ENCODE measurements at places on chromosomes 1 and 21.

GRCh38 chr1:38018864-38019343, 6.4 kb downstream of the UTP11 start:
- DNase-seq: peak; percentile 33

- no peak for DNase-seq
Measured at GRCh38 chr1:6220236-6220635, 14.3 kb downstream of the RNF207 start.

GRCh38 chr1:100219457-100219856, 30.2 kb downstream of the DBT start:
- DNase-seq: no peak

DNA sequence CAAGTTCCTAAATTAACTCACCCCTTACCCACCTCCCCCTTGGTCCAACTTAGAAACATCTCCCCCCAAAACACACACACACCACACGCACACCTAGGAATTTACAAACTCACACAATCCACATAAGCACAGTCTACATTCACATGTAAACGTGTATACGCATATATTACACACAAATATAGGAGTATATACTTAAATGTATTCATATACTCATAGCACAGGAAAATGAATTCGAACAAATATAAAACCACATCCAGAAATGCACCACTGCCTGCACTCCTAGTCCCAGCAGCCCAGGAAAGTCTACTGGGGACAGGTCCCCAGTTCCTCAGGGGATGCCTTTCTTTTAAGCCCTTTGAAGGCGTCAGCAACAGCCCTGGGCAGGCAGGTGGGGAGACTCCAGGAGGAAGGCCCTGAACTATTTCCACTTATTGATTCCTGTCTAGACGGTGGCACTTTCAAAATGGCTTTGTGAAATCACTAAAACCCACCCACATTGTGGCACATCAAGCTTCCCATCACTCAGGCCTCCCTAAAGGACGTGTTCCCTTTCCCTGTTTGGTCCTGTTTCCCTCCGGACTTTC, 3.1 kb upstream of the DMBX1 start:
- DNase-seq: no peak

- DNase-seq: no peak
Measured at GRCh38 chr21:41598561-41599431, 90.8 kb upstream of the TMPRSS2 start.

DNA sequence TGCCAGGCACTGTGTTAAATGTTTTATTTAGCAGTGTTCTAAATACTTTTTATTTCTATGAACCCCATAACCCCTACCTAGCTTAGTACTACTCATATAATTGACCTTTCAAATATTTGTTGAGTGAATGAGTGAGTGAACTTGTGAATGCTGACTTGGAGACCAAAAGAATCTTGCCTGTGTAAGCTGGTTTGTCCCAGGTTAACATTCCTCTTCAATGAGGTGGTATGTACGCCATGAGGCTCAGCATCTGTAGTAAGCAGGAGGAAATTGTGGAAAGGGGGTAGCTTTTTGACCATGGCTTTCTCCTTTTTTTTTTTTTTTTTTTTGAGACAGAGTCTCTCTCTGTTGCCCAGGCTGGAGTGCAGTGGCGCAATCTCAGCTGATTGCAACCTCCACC, 14.6 kb downstream of the MED18 start:
- no peak for DNase-seq

DNA sequence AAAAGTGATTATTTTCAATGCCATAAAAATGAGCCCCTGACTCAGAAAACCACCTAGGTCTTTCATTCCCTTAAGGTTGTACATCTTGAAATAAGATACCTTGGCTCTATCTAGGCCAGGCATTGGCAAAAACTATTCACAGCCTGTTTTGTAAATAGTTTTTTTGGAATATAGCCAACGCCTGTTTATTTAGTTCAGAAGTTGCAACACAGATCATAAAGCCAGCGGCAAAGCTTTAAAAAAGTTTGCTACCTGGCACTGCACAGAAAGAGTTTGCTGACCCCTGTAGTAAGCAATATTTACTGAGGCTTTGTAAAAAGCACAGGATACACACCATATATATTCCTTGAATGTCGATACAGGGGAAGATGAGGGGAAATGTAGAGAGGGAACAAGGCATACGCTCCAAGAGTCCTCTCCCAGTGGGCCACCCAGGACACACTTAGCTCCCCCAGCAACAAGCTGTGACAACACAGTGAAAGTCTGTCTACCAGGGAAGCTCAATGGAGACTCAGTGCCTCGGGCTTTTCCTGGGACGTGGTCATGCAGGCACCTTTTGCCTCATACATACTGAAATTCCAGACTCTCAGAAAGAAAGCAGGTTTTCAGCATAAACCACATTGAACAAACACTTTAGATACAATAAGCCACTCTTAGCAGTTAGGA, 20.5 kb downstream of the TARBP1 start:
- DNase-seq: no peak

GRCh38 chr21:29209696-29210095, 79.3 kb downstream of the MAP3K7CL start:
- no peak for DNase-seq

DNA sequence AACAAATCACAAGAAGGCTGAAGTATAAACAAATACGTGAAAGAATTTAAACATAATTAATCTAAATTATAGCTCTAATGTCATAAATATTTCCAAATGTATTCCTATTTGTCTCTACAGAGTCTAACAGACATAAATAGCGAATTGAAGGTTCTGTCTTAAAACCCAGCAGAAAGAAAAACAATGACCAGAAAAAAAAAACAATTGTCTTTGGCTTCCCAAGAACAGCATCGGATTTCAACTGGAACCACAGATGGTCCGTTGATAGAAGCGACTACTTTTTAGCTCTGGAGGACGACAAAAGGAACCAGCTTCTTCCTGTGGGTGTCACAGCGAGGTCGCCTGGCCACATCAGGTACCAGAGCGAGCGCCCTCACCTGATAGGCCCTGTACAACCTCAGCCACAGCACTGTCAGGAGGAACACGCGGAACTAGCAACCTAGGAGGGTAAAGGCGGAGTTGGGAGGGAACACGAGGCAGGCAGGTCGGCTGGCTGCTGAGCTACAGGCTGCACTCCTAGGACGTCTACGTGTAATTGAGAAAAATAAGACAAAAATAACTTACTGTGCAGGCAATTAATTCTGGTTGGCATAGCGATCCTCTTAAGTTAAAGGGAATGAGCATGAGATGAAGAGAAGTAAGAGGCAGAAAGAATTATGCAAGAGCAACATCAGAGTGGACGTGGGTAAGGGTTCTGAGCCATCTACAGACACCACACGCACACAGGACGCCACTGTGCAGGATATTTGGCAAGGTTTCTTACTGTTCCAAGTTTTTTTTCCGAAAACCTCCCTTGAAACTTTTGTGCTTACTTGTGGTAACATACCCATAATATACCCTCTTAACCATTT, 16.7 kb upstream of the PRDM15 start:
- peak; percentile 57 for DNase-seq

GRCh38 chr1:30130099-30130498, 593.3 kb downstream of the MATN1 start:
- DNase-seq: no peak

DNA sequence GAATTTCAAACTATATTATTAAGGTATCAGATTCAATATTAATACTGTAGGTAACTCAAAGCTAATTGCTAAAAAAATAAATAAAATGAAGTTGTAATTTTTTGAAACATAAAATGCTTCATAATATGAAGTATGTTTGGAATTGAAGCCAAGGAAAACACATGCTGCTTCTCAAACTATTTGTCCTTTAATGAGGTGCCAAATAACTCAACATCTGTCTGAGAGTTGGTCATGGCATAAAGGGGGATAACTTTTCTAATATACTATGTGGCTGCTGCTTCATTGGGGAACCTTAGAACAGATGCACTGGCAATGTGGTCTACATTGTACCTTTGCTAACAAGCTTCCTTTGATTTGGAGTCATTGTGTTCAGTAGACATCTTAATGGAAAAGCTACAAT, 96.7 kb downstream of the PDE4B start:
- DNase-seq: no peak

DNA sequence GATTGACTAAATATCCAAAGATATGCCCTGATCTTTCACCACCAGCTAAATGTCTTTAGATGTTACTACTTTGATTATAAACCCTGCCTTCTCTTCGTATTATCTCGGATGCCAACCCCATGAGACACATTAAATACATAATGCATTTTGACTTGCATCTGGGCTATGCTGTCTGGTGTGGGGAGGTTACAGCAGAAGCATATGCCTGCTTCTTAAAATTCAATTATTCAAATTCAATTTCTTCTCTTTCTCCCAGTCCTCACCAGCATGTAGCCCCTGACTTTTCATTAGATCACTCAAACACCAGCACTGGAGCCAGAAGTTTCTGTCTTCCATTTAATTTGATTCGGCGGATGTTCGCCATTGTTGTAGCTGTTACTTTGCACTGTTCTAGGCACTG, 360.7 kb upstream of the CAMK1G start:
- no peak for DNase-seq

DNA sequence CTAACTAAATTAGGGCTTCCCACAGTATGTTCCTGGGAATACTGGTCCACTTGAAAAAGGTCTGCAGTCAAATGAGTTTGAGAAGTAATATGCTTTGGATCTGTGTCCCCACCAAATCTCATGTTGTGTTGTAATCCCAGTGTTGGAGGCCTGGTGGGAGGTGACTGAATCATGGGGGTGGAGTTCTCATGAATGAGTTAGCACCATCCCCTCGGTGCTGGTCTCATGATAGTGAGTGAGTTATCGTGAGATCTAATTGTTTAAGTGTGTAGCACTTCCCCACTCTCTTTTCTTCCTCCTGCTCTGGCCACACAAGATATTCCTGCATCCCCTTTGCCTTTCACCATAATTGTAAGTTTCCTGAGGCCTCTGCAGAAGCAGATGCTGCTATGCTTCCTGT, 16.9 kb upstream of the DMRTB1 start:
- no peak for DNase-seq

DNA sequence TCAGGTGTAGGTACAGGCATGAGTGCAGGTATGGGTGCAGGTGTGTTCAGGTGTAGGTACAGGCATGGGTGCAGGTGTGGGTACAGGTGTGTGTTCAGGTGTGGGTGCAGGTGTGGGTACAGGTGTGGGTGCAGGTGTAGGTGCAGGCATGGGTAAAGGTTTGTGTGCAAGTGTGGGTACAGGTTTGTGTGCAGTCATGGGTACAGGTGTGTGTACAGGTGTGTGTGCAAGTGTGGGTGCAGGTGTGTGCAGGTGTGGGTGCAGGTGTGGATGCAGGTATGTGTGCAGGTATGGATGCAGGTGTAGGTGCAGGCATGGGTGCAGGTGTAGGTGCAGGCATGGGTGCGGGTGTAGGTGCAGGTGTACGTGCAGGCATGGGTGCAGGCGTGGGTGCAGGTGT, 79.4 kb upstream of the ACTL8 start:
- no peak for DNase-seq

DNA sequence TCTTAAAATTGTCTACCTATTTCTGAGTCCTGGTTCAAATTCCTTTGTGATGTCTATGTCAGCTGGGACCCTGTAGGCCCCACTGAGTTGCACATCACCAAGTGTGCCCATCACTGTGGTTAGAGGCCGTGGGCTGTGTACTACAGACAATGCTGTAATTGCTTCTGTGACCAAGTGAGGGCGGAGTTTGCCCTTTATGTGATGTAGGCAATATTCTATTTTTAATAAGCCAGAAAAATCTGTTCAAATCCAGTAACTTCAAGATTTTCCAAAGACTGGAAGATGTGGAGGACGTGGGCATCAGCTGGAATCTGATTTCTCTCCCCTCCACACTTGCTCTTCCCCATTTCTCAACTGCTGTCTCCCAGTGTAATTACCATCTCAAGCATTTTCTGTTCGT, 215.4 kb downstream of the PBX1 start:
- no peak for DNase-seq

DNA sequence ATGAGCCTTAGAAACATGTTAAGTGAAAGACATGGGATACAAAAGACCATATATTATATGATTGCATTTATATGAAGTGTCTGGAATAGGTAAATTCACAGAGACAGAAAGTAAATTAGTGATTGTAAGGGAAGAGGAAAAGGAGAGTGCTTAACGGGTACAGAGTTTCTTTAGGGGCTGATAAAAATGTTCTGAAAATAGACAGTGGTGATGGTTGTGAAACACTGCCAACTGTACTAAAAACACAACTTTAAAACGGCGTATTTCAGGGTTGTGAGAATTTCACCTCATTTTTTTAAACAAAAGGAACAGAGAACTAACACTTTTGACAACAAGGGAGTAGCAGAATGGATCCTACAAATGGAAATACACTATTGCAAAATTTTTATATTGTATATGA, 13.4 kb downstream of the COP1 start:
- DNase-seq: no peak

- DNase-seq: peak; percentile 67
Measured at GRCh38 chr1:115052454-115053083, 22.9 kb downstream of the TSHB start.

GRCh38 chr1:211601159-211601558, 22.2 kb upstream of the SLC30A1 start:
- DNase-seq: no peak

DNA sequence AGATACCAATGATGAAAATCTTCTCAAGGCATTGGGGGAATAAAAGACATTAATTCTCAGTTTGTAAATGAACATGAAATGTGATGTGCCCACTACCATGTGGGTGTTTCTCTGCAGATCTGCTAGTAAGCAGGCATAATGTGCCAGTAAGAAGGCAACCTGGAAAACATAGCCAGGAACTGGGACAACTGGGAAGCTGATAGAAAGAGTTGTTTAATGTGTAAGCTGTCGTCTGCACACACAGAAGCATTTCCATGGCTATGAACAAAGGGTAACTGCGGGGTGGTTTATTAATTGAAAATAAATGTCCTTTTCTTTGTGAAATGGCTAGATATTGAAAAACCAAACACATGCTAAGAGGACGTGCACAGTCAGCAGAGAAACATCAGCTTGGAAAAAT, 52.0 kb downstream of the ZC3H11B start:
- no peak for DNase-seq

GRCh38 chr1:224180783-224181452, 2.1 kb upstream of the DEGS1 start:
- no peak for DNase-seq

- DNase-seq: no peak
Measured at GRCh38 chr1:214515544-214516433, 35.6 kb downstream of the PTPN14 start.

- DNase-seq: no peak
Measured at GRCh38 chr1:55725378-55725777, 510.2 kb upstream of the USP24 start.

GRCh38 chr1:221815660-221816059, 73.8 kb upstream of the DUSP10 start:
- no peak for DNase-seq

- no peak for DNase-seq
Measured at GRCh38 chr1:203138066-203138465, 10.5 kb downstream of the ADORA1 start.
